ENCODE measurements at places on chromosomes 5 and 9. TPM values are rescaled to one million over a fixed set of nuclear protein-coding genes. Genes with fewer than 3 reads are reported as not detected.
A peak's percentile ranks its signal among the peaks of the same experiment; 100 is the strongest.

HDHD3 gene
- polyA plus RNA-seq: 17.4 TPM

PCDHGC4 gene
- polyA plus RNA-seq: not detected

KCNMB1 gene
- not detected for polyA plus RNA-seq

CYLC2 gene
- not detected for polyA plus RNA-seq

FGF10 gene
- not detected for polyA plus RNA-seq

- peaks cover 42% of the 10 kb centered on the region for H3K4me1 ChIP-seq
- peak within 1 kb of the TSS; percentile 90 for H3K27ac ChIP-seq
- peak; percentile 55 for DNase-seq
- peaks cover 20% of the 10 kb centered on the region for H3K27me3 ChIP-seq
- H3K4me3 ChIP-seq: peak within 1 kb of the TSS; percentile 97
Observed at GRCh38 chr9:95516734-95517558, at the start of gene PTCH1. Gene PTCH1, minus strand, starts transcription at chr9:95516971.

- no peaks in the 10 kb centered on the region for H3K4me1 ChIP-seq
- no peak overlapping the region for H3K4me3 ChIP-seq
- no peaks in the 10 kb centered on the region for H3K36me3 ChIP-seq
- no peak overlapping the region for H3K27ac ChIP-seq
Observed at GRCh38 chr9:7341571-7341970, 458.0 kb downstream of the DMAC1 start.

GRCh38 chr5:83405662-83406061 lies 65.9 kb upstream of the VCAN start:
- H3K4me3 ChIP-seq: no peak overlapping the region
- H3K27me3 ChIP-seq: peaks cover 2% of the 10 kb centered on the region
- H3K36me3 ChIP-seq: no peaks in the 10 kb centered on the region
- no peak for DNase-seq
- H3K27ac ChIP-seq: no peak overlapping the region

DNA sequence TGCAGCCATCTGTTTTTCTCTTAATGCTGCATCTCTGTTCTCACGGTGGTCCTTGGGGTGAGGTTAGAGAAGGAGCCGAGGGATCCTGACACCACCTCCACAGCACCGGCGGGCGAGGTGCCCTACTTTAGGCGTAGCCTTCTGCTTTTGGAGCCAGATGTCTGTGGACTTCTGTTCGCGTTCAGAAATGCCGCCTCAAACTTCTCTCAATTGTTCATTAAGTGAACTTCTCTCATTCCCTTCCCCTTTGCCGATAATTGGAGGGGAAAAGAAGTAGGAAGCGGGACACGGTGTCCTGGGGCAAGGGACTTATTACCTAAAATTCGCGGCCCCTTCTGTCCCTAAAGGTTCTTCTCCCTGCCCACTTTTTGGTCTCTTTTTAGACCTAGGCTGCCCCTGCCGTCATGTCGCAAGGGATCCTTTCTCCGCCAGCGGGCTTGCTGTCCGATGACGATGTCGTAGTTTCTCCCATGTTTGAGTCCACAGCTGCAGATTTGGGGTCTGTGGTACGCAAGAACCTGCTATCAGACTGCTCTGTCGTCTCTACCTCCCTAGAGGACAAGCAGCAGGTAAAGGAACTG lies 455 bp downstream of the KIF20A start:
- H3K4me1 ChIP-seq: no peaks in the 10 kb centered on the region
- H3K36me3 ChIP-seq: no peaks in the 10 kb centered on the region
- H3K27ac ChIP-seq: no peak overlapping the region
- no peak for DNase-seq
- H3K27me3 ChIP-seq: peaks cover 1% of the 10 kb centered on the region
- no peak overlapping the region for H3K4me3 ChIP-seq

GRCh38 chr5:169650701-169651331 lies 13.7 kb downstream of the DOCK2 start:
- H3K4me3 ChIP-seq: peak overlapping the region; percentile 56
- H3K4me1 ChIP-seq: peaks cover 100% of the 10 kb centered on the region
- H3K27me3 ChIP-seq: no peaks in the 10 kb centered on the region
- peak overlapping the region; percentile 84 for H3K27ac ChIP-seq

- no peak for DNase-seq
- H3K27me3 ChIP-seq: peaks cover 4% of the 10 kb centered on the region
- H3K27ac ChIP-seq: no peak overlapping the region
Observed at GRCh38 chr9:38066914-38067858, 1.8 kb downstream of the SHB start.

DNA sequence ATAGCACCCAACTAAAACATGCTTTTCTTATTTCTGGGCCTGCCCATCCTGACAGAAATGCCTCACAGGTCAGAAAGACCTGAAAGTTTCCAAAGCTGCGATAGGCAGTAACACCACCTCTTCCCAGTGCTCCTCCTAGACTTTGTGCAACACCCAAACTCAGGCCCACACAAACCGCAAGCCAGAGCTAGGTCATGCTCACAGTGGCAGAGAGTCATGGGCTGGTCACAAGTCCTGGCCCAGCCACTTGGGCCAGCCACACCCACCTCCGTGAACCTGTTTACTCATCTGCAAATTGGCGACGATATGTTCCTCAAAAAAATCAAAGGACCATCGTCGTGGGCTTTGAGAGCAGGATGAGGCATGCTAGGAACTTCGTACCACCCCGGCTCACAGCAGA lies 44.0 kb upstream of the SLC25A51 start:
- H3K36me3 ChIP-seq: peaks cover 4% of the 10 kb centered on the region
- no peaks in the 10 kb centered on the region for H3K27me3 ChIP-seq
- no peak for DNase-seq
- no peaks in the 10 kb centered on the region for H3K4me1 ChIP-seq
- no peak overlapping the region for H3K27ac ChIP-seq

- H3K4me1 ChIP-seq: peaks cover 10% of the 10 kb centered on the region
- H3K27ac ChIP-seq: no peak overlapping the region
Observed at GRCh38 chr5:132181011-132181629, 46.5 kb downstream of the P4HA2 start.

DNA sequence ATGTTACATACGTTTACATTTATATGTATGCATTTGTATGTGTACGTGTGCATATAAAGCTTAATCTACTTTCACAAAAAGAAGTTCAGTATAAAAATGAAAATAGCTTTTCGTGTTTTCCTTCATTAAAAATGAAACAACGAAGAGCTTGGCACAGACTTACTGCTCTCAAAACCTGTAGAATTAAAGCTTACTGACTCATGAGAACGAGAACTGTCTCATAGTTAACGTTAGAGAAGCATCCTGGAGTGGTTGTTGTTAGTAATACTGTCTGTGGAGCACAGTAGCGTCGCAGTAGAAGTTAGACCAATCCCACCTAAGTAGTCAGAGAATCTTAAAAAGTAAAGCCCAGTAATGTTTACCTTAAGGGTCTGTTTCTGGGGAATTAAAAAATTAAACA lies 1.3 kb downstream of the MAT2B start:
- H3K4me3 ChIP-seq: peak overlapping the region; percentile 98
- peak overlapping the region; percentile 99 for H3K27ac ChIP-seq
- DNase-seq: peak; percentile 21
- peaks cover 87% of the 10 kb centered on the region for H3K4me1 ChIP-seq

DNA sequence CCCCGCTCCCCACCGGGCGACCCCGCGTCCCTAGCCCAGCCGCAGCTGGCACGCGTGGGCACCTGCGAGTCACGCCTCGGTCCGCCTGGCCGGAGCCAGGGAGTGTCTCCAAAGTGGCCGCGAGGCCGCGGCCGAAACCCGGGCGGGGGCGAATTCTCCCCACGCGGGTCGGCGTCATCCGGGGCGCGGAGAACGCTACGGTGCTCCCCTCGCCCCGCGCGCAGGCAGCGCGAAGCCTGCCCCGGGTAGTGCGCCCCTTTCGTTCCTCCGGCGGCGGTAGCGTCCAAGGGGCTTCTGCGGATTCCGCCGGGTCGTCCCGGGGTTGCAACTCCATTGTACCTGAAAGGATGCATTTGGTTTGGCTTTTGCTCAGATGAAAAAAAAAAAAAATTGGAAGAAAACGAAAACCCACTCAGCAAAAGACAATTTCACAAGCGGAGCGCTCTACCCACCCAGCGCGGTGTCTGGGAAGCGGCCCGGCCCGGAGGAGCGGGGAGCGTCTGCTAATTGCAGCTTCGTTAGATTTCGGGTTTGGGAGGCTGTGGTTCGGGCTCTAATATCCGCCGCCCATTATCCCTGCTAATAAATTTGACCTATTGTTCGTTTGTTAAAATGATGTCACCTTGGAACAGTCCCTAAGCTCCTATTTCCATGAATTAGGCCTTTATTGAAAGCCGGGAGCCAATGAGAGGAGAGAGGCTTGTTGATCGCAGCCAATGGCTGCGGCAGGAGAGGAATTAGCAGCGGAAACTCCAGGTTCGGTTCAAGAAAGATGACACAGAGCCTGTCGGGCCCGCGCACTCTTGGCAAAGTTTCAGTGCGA lies at the start of gene TLX3:
Gene TLX3 (plus strand): TSS at position 796 of the 823 bp plus-strand sequence. CDS start 118 bp downstream, outside the sequence.
- no peak within 1 kb of the TSS for H3K27ac ChIP-seq
- peaks cover 5% of the 10 kb centered on the region for H3K36me3 ChIP-seq
- peak within 1 kb of the TSS; percentile 26 for H3K4me3 ChIP-seq
- peaks cover 47% of the 10 kb centered on the region for H3K27me3 ChIP-seq
- peaks cover 42% of the 10 kb centered on the region for H3K4me1 ChIP-seq

GRCh38 chr5:353612-354580 lies 32.4 kb downstream of the AHRR start:
- H3K36me3 ChIP-seq: peaks cover 2% of the 10 kb centered on the region
- no peak for DNase-seq
- no peaks in the 10 kb centered on the region for H3K4me1 ChIP-seq
- H3K27ac ChIP-seq: no peak overlapping the region
- no peak overlapping the region for H3K4me3 ChIP-seq
- H3K27me3 ChIP-seq: no peaks in the 10 kb centered on the region

- H3K4me3 ChIP-seq: no peak overlapping the region
- H3K36me3 ChIP-seq: peaks cover 3% of the 10 kb centered on the region
- no peak overlapping the region for H3K27ac ChIP-seq
Observed at GRCh38 chr9:6938447-6938846, 180.7 kb downstream of the KDM4C start.

DNA sequence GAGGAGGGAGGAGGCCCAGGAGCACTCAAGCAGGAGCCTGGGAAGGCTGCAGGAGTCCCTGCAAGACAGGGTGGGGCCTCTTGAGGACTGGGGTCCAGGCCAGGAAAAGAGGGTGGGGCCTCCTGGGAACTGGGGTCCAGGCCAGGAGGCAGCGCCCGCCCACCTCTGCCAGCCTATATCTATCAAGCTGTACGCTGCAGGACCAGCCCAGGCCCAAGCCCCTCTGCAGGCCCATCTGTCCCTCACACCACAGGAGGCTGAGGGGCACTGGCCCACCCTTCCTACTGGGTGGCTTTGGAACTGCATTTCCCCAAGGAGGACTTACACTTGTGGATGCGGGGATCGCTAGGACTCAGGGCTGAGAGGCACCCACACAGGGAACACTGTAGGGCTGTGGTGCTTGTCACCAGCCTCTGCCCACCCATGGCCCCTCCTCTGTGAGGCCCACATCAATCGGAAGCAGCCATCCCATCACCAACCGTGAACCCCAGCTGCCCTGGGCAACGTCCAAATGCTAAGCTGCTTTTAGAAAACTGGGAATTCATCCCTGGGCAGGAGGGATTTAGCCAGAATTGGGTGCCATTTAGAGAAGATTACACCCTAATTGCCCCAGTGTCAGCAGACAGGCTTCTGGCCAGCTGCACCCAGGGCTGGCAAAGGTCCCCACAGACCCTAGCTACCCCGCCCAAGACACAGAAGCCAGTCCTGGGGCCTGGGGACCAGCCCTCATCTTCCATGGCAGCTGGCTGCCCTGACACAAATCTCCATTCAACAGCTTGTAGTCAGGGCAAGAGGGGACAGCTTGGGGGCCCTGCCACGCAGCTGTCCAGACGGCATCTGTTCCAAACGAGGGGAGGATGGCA lies 15.3 kb downstream of the BICD2 start:
- no peak overlapping the region for H3K4me3 ChIP-seq
- H3K4me1 ChIP-seq: peaks cover 72% of the 10 kb centered on the region
- DNase-seq: no peak
- no peaks in the 10 kb centered on the region for H3K36me3 ChIP-seq
- H3K27ac ChIP-seq: no peak overlapping the region

DNA sequence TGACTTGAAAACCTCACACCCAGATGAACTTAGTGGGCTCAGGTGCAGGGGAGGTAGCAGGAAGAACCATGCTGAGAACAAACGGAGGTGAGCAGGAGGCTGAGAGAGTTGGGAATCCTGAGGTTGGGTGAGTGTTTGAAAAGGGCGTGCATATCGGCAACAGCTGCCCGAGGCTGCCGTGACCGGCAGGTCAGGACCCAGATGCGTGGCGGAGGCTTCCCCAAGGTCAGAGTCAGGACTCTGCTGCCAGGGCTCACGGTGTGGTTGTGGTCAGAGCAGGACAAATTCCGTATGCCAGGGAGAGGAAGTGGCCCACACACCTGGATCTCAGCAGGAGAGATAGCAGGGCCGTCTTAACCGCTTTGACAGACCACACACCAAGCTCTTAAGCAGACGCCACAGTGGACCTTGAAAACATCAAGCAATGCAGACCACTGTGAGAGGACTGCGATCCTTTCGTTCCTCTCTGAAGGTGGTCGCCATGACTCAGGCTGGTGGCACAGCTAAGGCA lies 43.1 kb downstream of the ADAMTS16 start:
- DNase-seq: no peak
- peaks cover 5% of the 10 kb centered on the region for H3K27me3 ChIP-seq
- no peaks in the 10 kb centered on the region for H3K4me1 ChIP-seq
- no peak overlapping the region for H3K27ac ChIP-seq
- H3K4me3 ChIP-seq: no peak overlapping the region

DNA sequence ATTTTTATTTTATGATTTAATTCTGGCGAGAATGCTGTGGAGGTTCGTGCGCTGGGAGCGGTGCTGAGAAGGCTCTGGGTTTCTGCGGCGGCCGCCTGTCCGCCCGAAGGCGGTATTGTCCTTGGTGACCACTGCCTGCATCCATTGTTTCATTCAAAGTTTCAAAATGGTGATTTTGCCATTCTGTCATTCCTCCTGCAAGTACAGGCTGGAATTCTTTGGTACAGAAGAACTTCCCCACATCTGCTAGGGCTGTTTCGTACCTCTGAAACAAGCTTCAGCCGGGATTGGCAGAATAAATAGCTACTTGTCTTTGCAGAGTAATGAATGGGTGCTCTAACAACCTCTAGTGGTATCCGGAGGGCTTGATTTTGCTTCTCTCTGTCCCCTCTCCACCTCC lies 112.6 kb upstream of the CACNA1B start:
- peaks cover 15% of the 10 kb centered on the region for H3K36me3 ChIP-seq
- H3K27ac ChIP-seq: peak overlapping the region; percentile 43
- no peak for DNase-seq
- no peaks in the 10 kb centered on the region for H3K27me3 ChIP-seq
- no peak overlapping the region for H3K4me3 ChIP-seq
- peaks cover under 1% of the 10 kb centered on the region for H3K4me1 ChIP-seq

- H3K27me3 ChIP-seq: peaks cover 2% of the 10 kb centered on the region
- peaks cover 13% of the 10 kb centered on the region for H3K4me1 ChIP-seq
- no peaks in the 10 kb centered on the region for H3K36me3 ChIP-seq
- H3K4me3 ChIP-seq: no peak overlapping the region
- DNase-seq: no peak
Observed at GRCh38 chr9:93673021-93673838, 96.8 kb downstream of the PHF2 start.

DNA sequence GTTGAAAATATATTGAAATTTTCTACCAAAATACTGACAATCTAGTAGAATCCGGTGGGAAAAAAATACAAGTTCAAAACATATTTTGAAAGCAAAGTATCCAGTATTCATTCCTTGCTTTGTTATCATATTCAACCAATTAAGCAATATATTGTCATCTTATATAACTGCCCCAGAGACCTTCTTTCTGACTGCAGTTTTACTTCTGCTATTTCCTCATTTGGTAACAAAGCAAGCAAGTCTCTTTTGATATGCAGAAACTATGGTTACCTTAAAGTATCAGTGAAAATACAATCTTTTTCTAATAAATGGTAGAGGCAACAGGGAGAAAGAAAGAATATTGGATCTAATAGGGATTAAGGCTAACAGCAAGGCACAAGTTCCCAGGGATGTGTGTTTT lies 663.7 kb upstream of the MEF2C start:
- no peak overlapping the region for H3K4me3 ChIP-seq
- DNase-seq: no peak
- H3K27ac ChIP-seq: no peak overlapping the region

Data from immature natural killer cell (primary cell).